Breast epithelium (tissue), 4 donors: ENCODE measurements at places on chromosomes 3 and 15. TPM values are rescaled to one million over a fixed set of nuclear protein-coding genes. Genes with fewer than 3 reads are reported as not detected.

CEP70 gene
- 84.0 TPM for total RNA-seq

DNA sequence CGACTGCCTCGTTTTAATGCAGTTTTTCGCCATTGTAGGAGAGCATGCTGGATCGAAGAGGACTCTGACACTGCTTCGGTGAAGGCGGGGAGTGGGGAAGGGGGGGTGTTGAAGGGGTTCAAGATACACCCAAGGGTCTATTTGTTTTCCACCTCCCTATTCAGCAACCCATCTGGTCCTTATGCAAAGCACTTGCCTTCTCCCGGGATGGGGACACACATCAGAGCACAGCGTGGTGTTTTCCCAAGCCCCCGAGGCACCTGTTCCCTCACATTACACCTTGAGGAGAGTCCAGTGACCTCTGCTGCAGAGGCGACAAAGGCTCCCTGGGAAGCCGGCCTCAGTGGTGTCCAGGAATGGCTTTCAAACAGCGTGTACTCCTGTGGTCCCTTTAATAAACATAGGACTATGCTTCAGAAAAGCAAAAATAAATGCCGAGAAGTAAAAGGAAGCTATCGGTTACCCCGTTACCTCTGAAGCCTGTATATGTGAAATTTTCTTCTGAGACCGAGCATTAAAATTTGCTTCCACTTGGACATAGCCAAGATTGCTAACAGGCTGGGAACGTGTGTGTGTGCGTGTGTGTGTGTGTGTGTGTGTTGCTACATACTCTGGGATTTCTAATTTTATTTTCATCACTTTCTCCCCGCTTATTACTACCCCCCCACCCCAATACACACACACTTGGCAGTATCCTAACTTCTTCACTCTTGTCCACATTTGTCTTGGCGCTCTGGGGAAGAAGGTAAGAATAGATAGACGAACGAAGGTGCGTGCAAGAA, 53.2 kb downstream of the CCDC54 start:
- H3K27ac ChIP-seq, result peak overlapping the region; percentile 99
- H3K4me3 ChIP-seq, result peak overlapping the region; percentile 82
- H3K27me3 ChIP-seq, result no peaks in the 10 kb centered on the region
- H3K4me1 ChIP-seq, result no peaks in the 10 kb centered on the region
- no peak for DNase-seq
- H3K36me3 ChIP-seq, result no peaks in the 10 kb centered on the region

AMIGO3 gene
- total RNA-seq, result 0.98 TPM

ACSBG1 gene
- total RNA-seq, result 1.9 TPM

DNA sequence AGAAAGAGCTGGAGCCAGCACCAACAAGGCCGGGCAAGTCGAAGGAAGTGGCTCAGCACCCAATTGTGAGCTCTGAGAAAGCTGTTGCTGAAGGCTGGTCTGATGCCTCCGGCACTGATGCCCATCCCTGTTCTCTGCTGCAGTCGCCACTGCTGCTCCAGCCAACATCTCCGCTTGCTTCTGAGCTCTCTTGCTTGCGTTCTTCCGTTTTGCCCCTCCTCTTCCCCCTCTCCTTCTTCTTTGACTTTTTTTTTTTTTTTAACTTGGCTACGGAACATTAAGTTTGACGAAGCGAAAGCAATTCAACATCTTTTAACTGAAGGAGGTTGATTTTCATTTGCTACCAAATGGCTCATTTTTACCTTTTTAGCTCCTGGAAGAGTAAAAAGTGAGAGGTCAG, 442.9 kb downstream of the MCTP2 start:
- H3K27ac ChIP-seq, result no peak overlapping the region
- no peaks in the 10 kb centered on the region for H3K36me3 ChIP-seq
- no peaks in the 10 kb centered on the region for H3K27me3 ChIP-seq
- no peak for DNase-seq
- peak overlapping the region; percentile 26 for H3K4me3 ChIP-seq
- H3K4me1 ChIP-seq, result no peaks in the 10 kb centered on the region

DNA sequence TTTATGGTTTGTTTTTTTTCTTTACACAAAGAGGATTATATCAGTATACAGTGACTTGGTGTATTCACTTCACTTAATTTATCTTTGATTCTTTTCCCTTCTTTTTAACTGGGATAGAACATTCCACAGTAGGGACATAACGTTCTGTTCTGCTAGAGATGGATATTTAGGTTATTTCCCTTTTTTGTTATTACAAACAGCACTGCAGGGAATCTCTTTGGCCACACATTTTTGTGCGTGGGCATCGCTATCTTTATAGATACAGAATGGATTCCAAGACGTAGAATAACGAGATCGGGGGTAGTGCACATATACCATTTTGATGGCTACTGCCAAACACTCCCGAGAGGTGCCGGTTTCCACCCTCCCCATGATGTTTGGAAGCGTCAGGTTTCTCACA, 44.8 kb downstream of the PXYLP1 start:
- H3K27me3 ChIP-seq, result no peaks in the 10 kb centered on the region
- no peaks in the 10 kb centered on the region for H3K36me3 ChIP-seq
- peaks cover 6% of the 10 kb centered on the region for H3K4me1 ChIP-seq
- no peak overlapping the region for H3K27ac ChIP-seq

GRCh38 chr15:88022716-88023115, 233.8 kb downstream of the NTRK3 start:
- no peaks in the 10 kb centered on the region for H3K27me3 ChIP-seq
- no peak for DNase-seq
- no peak overlapping the region for H3K27ac ChIP-seq
- H3K4me3 ChIP-seq, result no peak overlapping the region
- no peaks in the 10 kb centered on the region for H3K36me3 ChIP-seq

DNA sequence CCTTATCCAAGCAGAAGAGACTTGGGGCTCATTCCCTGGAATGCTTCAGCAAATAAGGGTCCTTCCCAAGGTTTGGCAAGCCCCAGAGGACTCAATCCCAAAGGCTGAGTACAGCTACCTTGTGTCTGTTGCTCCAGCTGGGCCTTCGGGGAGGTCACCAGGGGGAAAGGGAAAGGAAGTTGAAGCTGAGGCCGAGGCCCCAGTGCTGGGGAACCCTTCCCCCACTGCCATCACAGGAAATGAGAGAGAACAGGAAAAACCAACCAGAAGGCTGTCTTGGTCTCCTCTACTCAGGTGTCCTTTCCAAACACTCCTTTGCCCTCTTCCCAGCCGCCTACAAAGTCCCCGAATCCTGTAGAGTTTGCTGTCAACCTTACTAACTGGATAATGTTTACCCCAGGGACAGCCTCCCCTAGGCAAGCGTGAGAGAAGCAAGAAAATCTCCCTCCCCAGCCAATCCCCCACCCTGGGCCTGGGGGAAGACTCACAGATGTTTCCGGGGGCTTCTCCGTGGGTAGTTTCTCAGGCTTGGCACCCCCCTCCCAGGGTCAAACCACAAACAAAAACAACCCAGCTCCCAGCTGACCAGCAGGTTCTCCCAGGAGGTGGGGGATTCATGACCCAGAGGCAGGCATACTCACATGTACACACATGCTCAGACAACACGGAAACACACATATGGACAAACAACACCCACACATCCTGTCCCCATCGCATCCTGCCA, 5.5 kb downstream of the CSRNP1 start:
- H3K4me1 ChIP-seq, result peaks cover 45% of the 10 kb centered on the region
- peak overlapping the region; percentile 10 for H3K4me3 ChIP-seq
- H3K27ac ChIP-seq, result peak overlapping the region; percentile 100
- no peak for DNase-seq

FAM107A gene
- 64.5 TPM for total RNA-seq
